Stimulated activated CD4-positive, alpha-beta T cell treated with anti-CD3 and anti-CD28 coated beads, TNF-alpha, amount 100 ng/mL, for 1 hour (primary cell): ENCODE measurements at places on chromosomes 5 and 9.

GRCh38 chr5:119949426-119949999 is 320.2 kb downstream of the FAM170A start:
- DNase-seq, result no peak

DNA sequence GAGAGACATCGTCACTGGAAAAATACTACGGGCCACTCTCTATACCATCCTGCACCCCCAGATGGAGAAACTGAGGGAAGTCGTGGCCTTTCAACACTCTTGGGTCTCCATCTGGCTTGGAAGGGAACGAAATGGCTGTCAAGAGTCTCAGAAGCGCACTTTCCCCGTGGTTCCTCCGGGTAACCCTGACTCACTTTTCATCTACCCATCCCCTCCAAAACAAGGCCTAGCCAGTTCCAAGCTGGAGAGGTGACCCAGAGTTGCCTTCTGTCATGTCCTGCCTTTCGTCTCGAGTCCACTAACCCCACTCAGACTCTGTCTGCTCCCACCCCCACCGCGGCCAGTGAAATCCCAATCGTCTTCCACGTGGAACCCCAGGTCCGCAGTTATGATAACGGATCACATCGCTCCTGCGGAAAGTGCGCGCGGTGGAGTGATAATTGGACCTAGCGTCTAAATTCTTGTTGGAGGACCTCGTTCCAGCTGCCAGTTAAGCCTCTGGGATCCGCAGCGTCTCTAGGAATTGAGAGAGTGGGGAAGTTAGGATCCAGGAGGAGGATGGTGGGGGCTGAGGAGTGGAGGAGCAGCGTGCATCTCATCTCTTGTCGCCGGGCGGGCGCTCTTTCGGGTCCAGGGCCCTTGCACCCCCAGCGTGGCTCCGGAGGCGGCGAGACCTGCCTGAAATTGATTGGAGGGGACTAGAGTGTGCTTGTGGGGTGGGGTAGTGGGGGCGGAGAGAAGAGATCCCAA is 4.6 kb downstream of the CDKN2A start:
- DNase-seq, result no peak

DNA sequence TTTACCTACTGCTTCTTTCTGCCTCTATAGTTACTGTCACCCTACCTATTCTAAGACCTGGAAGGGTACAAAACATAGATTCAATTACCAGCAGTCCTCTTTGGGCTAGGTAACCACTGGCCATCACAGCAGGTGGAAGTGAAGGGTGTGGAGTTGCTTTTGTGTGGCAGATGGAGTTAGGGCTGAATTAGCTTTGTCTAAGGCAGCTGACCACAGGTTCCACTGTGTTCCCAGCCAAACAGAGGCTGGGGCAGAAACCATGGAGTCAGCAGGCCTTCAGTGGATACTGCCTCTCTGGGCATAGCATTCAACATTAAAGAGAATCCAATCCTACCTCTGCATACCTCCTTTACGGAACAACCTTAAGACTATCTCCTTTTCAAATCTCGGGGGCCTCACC is 254.2 kb downstream of the RFX3 start:
- DNase-seq, result no peak

DNA sequence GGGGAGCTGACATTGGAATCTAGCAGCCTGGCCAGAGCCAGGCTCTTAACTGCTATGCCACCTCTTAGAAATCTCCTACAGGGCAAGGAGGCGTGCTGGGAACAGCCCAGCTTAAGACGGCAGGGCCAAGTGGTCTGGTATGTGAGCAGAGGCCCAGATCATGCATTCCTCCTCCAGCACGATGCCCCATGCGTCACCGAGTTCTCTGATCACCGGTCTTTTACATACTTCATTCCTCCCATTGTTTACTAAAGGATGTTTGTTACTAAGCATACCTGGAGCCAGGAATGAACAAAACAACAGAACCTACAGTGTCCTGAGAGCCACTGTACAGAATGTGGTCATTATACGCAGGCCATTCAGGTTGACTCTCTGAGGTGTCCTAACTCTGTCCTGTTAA is 73.8 kb downstream of the TRIO start:
- DNase-seq, result no peak

- no peak for DNase-seq
These were observed 37.6 kb downstream of the ELL2 start for GRCh38 chr5:95923918-95924544.

- no peak for DNase-seq
These were observed 31.8 kb downstream of the CCNJL start for GRCh38 chr5:160280384-160281095.

- no peak for DNase-seq
These were observed 145.1 kb upstream of the SMIM23 start for GRCh38 chr5:171640480-171640879.

DNA sequence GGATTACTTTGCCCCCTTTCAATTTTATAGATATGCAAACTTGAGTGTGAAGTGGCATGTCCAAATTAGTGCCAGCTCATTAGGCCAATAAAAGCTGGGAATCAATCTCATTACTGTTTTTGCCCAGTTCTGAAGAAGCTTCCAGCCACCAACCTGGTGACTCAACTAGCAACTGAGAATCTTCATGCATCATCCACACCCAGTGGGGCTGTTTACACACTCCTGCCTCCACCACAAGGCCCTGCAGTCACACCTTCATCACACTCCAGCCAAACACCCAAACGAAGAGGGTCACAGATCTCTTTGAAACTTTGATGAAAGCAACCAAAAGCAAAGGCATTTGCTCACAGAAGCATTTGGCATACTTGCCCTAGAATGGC is 41.3 kb upstream of the S1PR3 start:
- no peak for DNase-seq

- no peak for DNase-seq
These were observed 63.3 kb downstream of the RASGRF2 start for GRCh38 chr5:81023261-81023970.

DNA sequence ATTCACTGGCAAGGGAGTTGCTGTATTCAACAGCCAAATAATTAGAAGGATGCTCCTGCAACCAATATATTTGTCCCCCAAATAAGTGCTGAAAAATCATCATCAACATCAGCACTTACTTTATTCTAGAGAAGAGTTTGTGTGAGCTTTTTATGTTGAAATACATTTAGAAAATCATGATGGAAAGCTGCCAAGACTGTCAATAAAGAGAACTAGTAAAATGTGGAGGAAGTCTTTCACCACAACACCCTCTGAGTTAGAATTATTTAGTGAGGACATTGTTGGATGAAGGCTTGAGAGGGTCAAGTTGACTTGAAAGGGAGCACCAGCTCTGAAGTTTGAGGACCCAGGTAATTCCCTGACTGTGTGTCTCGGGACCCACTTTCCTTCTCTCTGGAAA is 100.2 kb upstream of the TBCA start:
- no peak for DNase-seq

DNA sequence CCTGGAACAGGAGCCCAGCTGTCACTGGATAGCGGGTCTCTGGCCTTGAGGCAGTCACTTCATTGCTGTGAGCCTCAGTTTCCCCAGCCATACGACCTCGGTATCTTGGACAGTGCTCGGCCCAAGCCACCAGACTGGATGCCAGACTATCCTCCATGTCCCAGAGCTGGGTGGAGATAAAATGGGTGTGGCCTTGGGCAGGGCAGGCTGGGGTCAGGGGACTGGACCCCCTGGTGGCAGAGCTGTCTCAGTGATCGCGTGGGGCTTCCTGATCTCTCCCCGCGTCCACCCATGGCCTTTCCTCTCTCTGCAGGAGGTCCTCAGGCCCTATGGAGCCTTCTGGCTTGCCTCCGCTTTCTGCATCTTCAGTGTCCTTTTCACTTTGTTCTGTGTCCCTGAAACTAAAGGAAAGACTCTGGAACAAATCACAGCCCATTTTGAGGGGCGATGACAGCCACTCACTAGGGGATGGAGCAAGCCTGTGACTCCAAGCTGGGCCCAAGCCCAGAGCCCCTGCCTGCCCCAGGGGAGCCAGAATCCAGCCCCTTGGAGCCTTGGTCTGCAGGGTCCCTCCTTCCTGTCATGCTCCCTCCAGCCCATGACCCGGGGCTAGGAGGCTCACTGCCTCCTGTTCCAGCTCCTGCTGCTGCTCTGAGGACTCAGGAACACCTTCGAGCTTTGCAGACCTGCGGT is 10.0 kb downstream of the SLC2A8 start:
- DNase-seq, result no peak

DNA sequence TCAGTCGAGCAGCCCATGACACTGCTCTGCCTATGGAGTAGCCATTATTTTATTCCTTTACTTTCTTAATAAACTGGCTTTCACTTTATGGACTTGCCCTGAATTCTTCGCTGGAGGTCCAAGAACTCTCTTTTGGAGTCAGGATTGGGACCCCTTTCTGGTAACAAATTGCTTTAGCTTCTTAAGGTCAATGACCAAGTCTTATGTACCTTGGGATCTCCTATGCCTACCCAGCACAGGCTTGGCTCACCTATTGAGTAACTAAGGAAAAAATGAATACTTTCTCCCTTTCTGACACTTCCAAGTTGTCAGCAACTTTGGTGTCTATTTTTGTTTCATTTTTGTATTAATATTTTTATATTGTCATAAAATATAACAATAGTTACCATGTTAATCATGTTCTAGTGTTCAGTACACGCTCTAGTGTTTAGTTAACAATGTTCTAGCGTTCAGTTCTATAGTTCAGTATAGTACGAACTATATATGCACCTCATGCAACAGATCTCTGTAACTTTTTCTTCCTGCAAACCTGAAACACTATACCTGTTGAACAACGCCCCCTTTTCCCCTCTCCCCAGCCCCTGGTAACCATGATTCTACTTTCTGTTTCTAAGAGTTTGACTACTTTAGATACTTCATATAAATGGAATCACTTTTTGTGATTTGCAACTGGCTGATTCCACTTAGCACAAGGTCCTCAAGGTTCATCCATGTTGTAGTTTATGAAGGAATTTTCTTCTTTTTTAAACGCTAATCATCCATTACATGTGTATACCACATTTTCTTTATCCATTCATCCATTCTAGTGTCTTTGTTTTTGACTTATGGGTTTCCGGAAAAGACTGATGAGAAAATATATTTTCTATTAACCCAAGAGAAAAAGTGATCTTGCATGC is 1.8 kb upstream of the RHOBTB3 start:
- DNase-seq, result no peak

- no peak for DNase-seq
These were observed 145.0 kb downstream of the PLCXD3 start for GRCh38 chr5:41365369-41365768.
